Karpas-422 (cell line): ENCODE measurements at places on chromosomes 5 and 9. TPM values are rescaled to one million over a fixed set of nuclear protein-coding genes. Genes with fewer than 3 reads are reported as not detected.

IL7R gene
- not detected in 2 replicates for total RNA-seq

GRCh38 chr5:32767948-32768467, 56.9 kb downstream of the NPR3 start:
- H3K36me3 ChIP-seq: no peaks in the 10 kb centered on the region
- H3K27ac ChIP-seq: no peak overlapping the region
- H3K27me3 ChIP-seq: no peaks in the 10 kb centered on the region
- H3K4me3 ChIP-seq: no peak overlapping the region
- no peak for DNase-seq

DNA sequence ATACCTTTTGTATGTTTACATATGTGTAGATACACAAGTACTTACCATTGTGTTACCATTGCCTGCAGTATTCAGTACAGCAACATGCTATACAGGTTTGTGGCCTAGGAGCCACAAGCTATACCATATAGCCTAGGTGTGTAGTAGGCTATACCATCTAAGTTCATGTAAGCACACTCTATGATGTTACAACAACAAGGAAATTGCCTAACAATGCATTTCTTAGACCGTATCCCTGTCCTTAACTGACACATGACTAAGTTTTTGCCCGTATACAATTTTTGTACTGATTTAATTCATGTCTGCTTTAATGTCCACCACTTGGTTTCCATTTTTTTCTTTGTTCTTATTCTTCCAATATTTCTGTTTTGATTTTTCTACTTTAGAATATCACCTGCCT, 18.5 kb downstream of the TNPO1 start:
- H3K27me3 ChIP-seq: no peaks in the 10 kb centered on the region; the same call in 1 of the 2 replicates
- DNase-seq: no peak
- H3K36me3 ChIP-seq: no peaks in the 10 kb centered on the region
- no peak overlapping the region for H3K27ac ChIP-seq
- H3K4me3 ChIP-seq: no peak overlapping the region

- H3K4me1 ChIP-seq: peaks cover 11% of the 10 kb centered on the region
- no peak overlapping the region for H3K4me3 ChIP-seq
- DNase-seq: no peak
- H3K27me3 ChIP-seq: no peaks in the 10 kb centered on the region
- H3K36me3 ChIP-seq: no peaks in the 10 kb centered on the region
Measured at GRCh38 chr9:35681341-35682002, 7.7 kb downstream of the CA9 start.
